ENCODE measurements at places on chromosomes 16 and 17.

DNA sequence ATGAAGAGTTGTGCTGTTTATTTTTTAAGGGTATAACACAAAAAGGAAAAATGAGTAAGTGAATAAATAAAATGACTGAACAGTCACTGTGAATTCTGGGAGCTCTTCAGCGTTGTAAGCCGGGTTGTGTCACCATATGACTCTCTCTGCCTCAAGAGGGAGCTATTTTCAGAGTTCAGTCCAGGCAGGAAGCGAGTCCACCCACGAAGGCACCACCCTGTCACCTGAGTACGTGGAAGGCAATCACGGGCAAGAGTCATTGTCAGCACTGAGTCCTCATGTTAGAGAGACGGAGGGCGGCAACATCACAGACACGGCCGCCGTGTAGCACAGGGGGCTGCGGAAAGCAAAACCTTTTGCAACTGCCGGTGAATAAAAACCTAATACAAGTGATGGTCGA, 227.6 kb downstream of the UTP18 start:
- no peak for DNase-seq

DNA sequence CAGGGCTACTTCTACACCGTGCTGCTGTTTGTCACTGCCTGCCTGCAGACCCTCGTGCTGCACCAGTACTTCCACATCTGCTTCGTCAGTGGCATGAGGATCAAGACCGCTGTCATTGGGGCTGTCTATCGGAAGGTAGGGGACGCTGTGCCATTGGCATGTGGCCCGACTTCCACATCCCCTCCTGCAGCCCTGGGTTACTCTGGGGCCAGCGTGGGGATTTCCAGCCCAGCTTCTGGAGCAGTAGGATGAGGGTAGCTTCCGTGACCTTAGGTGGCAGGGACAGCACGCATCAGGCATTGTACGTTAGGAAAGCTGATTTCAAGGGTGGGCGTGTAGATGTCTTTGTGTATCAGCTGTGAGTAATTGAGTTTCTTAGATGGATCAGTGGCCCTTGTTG, 96.5 kb downstream of the ABCC1 start:
- no peak for DNase-seq

GRCh38 chr17:3669548-3669947, 936 bp downstream of the EMC6 start:
- DNase-seq = no peak

- peak; percentile 68 for DNase-seq
Observed at GRCh38 chr16:31128711-31129567, 6.6 kb downstream of the PRSS8 start.

DNA sequence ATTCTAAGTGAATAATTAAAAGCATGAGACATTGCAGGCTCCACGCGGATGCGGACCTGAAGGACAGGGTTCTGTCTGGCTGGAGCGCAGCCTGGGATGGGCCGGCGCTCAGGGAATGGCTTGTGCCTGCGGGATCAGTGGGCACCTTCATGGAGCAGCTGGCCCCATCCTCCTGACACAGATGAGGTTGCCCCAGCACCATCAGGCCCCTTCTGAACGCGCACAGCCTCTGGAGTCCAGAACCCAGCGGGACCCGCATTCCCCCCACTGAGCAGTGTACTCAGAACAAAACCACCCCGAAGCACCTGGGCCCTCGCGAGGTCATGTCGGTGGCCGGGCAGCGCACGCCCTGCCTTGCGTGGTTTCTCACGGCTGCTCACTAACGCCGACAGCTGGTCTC, 70.5 kb upstream of the CHMP6 start:
- DNase-seq = no peak
